ENCODE measurements at places on chromosomes 5 and 9. TPM values are rescaled to one million over a fixed set of nuclear protein-coding genes. Genes with fewer than 3 reads are reported as not detected.

Gene CCDC180
- total RNA-seq, result 4.0 TPM

Gene PKD2L2
- total RNA-seq, result not detected

Gene MCTP1
- total RNA-seq, result 1.9 TPM

DNA sequence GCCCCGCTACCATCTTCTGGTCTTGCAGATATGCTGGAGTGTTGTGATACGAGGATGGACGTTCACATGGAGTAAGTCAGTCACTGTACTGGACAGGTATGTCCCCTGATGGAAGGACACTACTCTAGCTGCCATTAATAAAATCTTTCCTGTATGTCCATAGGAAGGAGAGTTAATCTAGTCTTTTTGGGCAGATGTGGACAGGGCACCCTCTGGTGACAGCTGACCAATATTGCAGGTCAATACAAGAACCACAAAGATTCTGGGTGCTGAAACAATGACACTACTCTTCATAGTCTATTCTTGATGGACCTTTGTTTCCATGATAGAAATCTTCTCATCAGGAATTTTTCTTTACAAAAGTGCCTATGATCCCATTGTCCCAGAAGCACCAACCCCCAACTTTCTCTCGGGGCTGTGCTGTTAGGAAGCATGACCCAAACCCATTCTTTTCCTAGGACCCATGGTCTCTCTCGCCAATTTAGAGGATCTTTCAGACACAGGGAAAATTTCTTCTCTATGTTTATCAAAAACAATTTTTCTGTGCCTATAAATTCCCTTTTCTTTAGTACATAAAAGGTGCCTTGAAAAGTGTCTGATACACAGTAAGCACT lies 376.9 kb downstream of the DTWD2 start:
- DNase-seq, result no peak

DNA sequence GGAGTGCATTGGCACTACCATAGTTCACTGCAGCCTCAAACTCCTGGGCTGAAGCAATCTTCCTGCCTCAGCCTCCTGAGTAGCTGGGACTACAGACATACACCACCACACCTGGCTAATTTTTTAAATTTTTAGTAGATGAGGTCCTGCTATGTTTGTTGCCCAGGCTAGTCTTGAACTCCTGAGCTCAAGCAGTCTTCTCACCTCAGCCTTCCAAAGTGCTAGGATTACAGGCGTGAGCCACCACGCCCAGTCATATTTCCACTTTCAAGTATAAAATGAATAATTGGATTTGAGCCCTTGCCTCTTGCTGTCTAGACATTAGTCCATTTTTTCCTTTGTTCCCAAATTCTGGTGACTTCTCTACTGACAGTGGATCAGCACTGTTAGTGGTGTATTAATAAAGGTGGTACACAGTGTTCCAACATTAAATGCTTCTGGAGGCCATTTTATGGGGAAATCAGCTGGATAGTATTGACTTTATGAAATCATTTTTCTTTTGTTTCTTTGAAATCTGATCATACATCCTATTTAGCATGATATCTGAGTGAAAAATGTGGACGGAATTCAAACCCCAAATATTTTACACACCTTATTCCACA lies 15.9 kb downstream of the ATP6V0E1 start:
- no peak for DNase-seq

Gene SLC6A19
- not detected for total RNA-seq

Gene TMEM215
- not detected for total RNA-seq

Gene CXCL14
- total RNA-seq, result not detected

Gene NUTM2G
- not detected for total RNA-seq

GRCh38 chr9:92558612-92559374 lies 23.0 kb upstream of the ECM2 start:
- DNase-seq, result no peak

- no peak for DNase-seq
These were observed 8.3 kb downstream of the KIF12 start for GRCh38 chr9:114090798-114091197.

Gene NEUROG1
- total RNA-seq, result not detected

GRCh38 chr5:61674378-61674777 lies 342.3 kb downstream of the ZSWIM6 start:
- no peak for DNase-seq

- no peak for DNase-seq
These were observed 19.7 kb downstream of the LCP2 start for GRCh38 chr5:170277867-170278281.

All from activated B cell treated with CpG ODN at 0.5 μM for 24 hours (primary cell).